HEK293T (cell line): ENCODE measurements at places on chromosomes 2 and 18.

DNA sequence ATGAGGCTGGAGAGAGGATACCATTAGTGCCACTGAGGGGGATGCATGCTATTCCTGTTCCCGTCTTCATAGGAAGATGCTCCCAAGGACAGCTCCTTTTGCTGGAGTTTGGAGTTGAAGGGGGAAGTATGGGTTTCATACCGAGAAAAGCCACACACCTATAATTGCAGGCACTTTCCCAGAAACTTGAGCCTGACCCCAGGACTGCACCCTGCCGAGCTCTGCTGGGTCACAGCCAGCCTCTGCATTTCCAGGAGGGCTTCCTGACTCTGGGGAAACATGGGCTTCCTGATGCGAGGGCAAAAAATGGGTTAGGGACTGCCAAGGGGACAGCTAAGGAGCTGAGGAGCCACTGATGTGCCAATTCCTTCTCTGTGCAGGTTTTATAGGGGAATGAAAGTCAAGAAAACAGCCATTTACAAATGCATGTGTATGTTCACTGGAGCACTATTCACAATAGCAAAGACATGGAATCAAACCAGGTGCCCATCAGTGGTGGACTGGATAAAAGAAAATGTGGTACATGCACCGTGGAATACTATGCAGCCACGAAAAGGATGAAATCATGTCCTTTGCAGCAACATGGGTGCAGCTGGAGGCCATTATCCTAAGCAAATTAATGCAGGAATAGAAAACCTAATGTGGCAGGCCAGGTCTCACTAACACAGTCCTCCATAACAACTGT is 104.5 kb downstream of the ACAA2 start:
- no peak for DNase-seq

DNA sequence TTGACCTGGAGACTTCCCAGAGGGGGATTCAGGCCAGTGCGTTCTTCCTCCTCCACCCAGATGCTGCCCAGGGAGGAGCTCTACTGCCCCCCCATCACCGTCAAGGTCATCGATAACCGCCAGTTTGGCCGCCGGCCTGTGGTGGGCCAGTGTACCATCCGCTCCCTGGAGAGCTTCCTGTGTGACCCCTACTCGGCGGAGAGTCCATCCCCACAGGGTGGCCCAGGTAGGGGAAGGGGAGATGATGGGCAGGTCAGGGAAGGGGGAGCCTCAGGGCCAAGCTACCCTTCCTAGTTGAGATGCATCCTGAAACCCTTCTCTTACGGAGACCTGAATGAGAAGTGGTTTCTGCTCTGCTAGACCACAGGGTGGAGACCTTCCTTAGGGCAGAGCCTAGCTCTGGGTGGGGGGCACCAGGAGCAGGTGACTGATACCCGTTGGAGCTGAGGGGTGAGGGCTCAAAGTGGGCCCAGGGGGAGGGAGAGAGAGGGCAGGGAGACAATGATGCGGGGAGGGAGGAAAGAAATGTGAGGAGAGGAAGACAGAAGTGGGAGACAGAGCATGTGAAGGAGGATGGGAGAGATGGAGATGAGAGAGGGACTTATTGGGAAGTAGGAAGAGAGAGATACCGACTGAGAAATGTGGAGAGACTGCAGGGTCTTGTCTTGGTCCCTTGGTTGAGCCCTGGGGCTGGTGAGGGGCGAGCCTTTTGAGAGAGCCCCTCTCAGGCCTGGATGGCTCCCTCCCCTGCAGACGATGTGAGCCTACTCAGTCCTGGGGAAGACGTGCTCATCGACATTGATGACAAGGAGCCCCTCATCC is 159.4 kb downstream of the DYSF start:
- no peak for DNase-seq

DNA sequence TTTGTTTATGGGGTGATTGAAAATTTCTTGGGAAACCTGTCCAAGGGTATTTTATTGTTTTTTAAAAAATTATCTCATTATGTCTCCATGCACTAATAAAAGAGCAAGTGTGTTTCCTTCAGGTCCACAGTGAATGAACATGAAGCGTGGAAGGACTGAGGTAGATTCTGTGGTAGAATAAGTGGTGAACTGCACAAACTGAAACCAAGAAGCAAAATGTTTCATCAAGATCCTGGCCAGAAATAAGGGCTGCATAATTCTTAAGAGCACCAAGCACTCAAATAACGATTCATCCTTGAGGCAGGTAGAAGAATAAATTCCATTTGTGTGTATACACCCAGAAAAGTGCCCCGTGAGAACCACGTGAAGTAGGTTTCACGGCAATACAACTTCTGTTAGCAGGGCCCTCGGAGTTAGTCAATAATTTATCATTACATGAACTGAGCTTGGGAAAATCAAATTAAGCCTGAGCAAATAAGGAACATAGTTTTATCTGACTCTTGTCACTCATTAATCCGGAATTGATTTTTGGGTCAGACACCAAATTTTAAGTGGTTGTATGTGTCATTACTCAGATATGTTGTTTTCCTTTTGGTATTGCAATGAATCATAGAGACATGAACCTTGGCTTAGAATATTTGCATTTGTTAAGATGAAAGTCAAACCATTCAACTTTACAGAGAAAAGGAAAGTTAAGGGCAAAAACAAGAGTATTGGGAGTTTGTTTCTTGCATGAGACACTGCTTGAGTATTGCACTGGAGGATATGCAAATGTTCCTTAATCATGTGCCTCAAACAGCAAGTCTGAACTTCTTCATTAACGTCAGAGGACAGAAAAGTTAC is 472.6 kb upstream of the NETO1 start:
- no peak for DNase-seq

GRCh38 chr18:78971511-78972245 is 7.9 kb upstream of the SALL3 start:
- no peak for DNase-seq

GRCh38 chr2:219852626-219853025 is 225.2 kb downstream of the SLC4A3 start:
- no peak for DNase-seq

DNA sequence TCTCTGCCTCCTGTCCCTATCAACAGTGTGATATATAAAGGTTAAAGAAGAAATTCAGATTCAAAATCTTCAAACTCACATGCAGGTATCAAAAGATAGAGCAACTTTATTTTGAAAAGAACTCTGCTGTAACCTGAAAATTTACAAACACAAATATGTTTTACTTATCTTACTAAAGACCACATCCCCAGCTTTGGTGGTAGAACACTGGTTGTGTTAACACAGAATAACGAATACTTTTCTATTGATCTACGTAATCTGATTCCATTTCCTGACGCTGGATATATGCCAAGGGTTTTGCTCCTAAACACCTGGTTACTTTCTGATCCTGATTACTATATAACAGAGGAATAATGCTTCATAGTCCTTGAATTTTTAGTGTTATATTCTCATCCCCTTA is 23.1 kb upstream of the SLC39A10 start:
- no peak for DNase-seq

- DNase-seq = no peak
Observed at GRCh38 chr18:13441736-13442135, 223.2 kb downstream of the LDLRAD4 start.
